Kidney glomerular epithelial cell (primary cell): ENCODE measurements at places on chromosomes 5 and 9.

DNA sequence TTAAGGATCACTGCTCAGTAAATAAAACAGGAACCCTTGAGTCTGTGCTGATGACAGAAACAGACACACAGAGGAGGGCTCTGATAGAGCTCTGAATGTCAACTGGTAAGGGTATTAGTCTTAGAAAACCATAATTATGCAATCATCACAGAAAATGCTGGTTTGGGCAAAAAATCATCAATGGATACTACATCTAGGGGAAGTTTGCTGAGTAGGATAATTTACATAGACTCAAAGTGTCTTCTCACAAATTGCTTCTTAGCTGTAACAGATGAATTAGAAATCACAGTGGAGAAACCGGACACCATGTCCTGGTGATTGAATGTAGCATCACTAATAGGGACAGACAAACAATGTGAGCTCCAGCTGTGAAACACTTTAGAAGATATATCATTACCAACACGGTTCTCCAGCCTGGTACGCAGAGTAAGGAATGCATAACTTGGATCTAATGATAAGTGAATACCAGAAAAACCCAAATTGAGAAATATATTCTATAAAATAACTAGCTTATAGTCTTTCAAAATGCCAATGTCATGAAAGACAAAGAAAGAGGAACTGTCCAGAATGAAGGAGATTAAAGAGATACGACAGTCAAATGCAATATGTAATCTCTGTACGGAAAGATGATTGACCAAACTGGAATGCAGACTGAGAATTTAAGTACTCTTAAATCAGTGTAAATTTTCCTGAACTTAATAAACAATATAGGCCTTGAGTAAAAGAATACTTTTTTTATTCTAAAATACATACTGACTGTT is 17.3 kb downstream of the CHD1 start:
- DNase-seq: no peak

- DNase-seq: peak; percentile 88
Observed at GRCh38 chr9:1125741-1126140, 75.6 kb downstream of the DMRT2 start.

DNA sequence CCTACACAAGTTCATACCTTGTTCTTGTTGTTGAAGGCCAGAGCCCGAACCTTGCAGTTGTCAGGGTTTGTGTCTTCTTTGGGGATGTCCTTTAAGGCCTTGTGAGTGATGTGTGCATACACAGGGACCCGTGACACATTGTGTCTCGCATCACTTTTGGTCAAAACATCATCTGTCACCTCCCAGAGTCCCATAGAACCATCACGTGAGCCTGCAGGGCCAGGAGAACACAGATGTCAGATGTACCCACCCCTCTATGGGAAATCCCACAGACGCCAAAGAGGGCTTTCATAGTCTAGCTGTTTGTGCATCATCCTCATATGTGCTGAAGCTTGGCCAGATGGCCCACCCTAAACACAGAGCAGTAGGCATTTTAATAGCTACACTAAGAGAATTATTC is 28.2 kb downstream of the DCAF12 start:
- DNase-seq: no peak

GRCh38 chr9:133677126-133678010 is 41.2 kb downstream of the DBH start:
- DNase-seq: no peak

- DNase-seq: no peak
Observed at GRCh38 chr5:146574713-146575112, 58.7 kb upstream of the GPR151 start.

DNA sequence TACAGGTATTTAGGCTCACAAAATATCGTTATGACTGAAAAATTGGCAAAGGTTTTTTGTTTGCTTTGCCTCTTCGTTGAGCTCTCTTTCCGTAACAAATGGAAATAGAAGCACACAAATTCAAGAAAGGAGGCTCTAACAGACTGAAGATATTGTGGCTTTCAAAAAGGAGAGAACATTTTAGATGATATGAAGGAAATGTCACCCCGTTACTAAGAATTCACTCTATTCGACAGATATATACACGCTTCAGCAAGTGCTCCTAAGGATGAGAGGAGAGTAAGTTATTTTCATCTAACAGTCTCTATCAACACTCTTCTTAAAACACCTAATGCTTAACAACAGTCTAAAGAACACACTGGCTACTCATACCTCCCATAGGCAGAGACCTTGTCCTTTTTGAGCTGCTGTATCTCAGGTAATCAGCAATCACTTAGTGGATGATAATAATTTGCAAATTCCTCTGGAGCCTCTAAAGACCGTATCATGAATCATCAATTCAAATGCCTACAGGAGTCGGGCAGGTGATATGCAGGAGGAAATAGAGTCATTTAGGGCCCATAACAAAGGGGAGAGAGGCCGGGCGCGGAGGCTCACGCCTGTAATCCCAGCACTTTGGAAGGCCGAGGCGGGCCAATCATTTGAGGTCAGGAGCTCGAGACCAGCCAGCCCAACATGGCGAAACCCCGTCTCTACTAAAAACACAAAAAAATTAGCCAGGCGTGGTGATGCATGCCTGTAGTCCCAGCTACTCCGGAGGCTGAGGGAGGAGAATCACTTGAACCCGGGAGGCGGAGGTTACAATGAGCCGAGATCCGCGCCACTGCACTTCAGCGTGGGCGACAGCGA is 1.4 kb upstream of the HSDL2 start:
- no peak for DNase-seq

GRCh38 chr5:68253624-68254585 is 38.3 kb downstream of the PIK3R1 start:
- DNase-seq: no peak

DNA sequence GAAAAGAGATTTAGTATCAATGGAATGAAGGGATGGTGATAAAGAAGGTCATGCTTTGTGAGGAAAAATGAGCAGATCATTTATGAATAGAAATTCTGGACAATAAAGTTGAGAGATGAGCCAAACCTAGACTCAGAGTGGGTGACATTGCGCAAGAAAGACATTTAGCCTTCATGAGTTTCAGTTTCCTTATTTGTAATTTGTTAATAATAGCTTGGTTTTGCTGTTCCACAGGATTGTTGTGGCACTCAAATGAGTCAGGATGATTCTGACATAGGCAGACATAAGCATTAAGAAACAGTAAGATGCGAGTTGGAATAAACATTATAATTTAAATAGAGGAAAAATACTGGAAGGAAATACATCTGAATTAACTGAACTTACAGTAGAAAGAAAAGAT is 34.8 kb downstream of the ITGA2 start:
- no peak for DNase-seq

DNA sequence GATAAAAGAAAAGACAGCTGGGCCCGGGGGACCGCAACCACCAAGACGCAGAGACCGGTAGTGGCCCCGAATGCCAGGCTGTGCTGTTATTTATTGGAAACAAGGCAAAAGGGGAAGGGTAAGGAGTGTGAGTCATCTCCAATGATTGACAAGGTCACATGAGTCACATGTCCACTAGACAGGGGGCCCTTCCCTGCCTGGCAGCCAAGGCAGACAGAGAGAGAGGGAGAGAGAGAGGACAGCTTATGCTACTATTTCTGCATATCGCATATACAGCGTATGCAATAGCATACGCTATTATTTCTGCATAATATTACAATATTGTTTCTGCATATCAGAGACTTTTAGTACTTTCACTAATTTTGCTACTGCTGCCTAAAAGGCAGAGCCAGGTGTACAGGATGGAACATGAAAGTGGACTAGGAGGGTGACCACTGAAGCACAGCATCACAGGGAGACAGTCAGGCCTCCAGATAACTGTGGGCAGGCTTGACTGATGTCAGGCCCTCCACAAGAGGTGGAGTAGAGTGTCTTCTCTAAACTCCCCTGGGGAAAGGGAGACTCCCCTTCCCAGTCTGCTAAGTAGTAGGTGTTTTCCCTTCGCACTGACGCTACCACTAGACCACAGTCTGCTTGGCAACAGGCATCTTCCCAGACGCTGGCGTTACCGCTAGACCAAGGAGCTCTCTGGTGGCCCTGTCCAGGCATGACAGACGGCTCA is 50.3 kb downstream of the RFX3 start:
- no peak for DNase-seq

DNA sequence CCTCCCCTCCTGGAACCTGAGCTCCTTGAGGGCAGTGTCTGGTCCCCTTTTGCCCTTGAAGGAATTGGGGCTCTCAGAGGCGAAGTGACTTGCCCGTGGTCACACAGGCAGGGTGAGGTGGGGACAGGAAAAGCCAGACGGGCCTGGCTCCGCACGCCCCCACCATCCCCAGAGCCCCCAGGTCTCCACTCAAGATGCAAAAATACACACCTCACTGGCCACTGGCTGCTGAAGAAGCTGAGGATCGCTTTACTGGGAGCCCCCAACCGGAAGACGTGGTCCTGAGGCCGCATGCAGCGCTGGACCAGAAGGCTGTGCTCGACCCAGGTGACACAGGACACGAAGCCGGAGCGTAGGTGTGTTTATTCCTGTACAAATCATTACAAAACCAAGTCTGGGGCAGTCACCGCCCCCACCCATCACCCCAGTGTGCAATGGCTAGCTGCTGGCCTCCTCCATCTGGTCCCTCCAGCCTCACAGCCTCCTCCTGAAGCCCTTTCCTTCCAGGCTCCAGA is 7.6 kb upstream of the AK1 start:
- no peak for DNase-seq

DNA sequence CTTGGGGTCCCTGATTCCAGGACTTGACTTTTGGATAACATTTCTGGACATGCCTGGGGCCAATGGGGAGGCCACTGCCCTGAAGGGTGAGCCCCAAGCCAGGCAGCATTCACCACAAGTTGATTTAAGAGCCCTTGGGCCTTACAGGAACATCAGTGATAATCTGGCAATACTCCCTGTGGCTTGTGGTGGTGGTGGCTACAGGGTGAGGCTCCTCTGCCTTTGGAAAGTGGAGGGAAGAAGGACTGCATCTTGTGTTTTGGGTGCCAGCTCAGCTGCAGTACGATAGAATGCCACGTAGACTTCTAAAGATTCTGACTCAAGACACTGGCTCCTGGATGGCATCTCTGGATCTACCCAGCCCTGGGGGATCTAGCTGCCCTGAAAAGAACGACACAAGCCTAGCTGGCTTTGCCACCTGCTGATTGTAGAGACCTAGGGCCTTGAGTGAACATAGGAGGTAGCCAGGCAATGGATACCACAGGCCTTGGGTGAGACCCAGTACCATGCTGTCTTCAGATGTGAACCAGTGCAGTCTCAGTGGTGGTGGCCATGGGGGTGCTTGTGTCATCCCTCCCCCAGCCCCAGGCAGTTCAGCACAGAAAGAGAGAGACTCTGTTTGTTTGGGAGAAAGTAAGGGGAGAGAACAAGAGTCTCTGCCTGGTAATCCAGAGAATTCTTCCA is 79.0 kb upstream of the DAP start:
- no peak for DNase-seq

- no peak for DNase-seq
Observed at GRCh38 chr5:110896901-110897300, 158.1 kb downstream of the SLC25A46 start.

DNA sequence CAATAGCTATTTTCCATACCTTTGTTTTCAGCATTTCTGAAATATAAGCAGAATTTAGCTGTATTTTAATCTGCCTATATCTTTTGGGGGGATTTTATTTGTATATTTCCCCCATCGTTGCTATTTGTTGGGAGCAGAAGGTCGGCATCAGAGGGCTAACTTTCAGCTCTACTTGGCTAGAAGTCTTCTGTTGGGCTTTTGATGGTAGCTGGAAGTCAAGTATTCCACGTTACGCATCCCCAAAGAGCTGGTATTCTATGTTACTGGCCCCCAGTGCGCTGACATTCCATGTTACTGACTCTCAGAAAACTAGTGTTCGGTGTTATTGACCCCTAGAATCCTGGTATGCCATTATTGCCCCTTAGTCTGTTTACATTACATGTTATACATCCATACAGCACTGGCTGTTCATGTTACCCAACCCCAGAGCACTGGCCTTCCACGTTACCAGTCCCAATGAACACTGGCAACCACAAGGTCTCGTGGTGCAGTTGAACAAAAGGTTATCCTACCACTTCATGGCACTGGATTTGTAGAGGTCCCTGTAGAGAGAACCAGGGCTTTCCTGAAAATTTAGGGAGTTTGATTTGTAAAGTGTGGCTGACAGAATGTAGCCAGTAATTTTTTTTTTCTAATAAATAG is 278.1 kb upstream of the CD180 start:
- DNase-seq: no peak

DNA sequence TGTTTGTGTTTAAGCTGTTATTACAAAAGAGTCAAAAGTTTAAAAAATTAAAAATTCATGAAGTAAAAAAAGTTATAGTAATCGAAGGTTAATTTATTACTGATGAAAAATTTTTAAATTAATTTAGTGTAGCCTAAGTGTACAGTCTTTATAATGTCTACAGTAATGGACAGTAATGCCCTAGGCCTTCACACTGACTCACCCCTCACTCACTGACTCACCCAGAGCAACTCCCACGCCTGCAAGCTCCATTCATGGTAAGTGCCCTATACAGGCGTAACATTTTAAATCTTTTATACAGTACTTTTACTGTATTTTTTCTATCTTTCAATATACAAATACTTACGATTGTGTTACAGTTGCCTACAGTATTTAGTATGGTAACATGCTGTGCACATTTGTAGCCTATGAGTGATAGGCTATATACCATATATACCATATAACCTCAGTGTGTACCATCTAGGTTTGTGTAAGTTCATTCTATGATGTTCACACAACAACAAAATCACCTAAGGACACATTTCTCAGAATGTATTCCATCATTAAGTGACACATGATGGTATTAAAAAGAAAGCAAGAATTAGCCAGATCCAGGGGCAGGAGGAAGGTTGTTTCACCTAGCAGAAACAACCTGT is 40.1 kb downstream of the DCAF10 start:
- DNase-seq: peak; percentile 52

GRCh38 chr5:174358276-174358675 is 312.8 kb downstream of the NSG2 start:
- DNase-seq: no peak

DNA sequence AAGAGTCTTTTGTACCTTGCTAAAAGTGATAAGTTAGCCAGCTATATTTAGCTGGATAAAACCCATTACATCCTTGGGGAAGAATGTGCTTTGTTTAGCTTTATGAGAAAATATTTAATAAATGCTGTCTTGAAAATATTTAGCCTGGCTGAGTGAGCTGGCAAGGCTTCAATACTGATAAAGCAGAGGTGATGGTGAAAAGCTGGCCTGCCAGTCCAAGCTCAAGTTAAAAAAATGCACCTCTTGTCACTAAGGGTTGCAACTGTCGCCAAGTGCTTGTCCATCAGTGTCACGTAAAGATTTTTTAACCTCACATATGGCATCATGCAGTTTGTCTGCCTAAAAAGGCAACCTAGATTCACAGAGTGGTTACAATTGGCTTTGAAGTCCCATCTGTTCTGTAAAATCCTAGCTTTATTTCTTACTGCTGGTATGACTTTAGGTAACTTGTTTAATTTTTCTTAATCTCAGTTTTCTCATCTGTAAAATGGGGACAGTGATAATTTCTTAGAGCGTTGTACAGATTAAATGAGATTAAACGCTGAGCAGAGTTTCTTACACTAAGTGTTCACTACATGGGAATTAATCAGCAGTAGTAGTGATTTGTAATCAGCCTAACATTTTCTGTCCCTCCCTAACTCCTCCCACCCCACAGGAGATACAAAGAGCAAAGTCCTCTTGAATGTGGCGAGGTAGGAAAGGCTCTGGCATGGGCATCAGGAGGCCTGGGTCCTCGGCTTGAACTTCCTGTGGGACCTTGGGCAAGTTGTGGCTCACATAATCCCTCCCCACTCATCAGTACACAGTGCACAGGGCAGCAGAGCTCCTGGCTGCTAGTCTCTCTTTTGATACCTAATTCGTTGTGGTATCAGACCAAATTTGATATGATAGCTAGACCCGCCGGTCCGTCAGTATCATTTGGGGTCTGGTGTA is 48.7 kb downstream of the PIK3R1 start:
- DNase-seq: peak; percentile 31

- DNase-seq: no peak
Observed at GRCh38 chr5:6743161-6743560, 29.9 kb downstream of the TENT4A start.

GRCh38 chr5:16291474-16291873 is 111.9 kb upstream of the MARCHF11 start:
- no peak for DNase-seq
